Breast epithelium (tissue), 4 donors: ENCODE measurements at places on chromosomes 5 and 9. TPM values are rescaled to one million over a fixed set of nuclear protein-coding genes. Genes with fewer than 3 reads are reported as not detected.

The NSA2 gene
- 129 TPM for total RNA-seq

The NMUR2 gene
- total RNA-seq, result not detected

DNA sequence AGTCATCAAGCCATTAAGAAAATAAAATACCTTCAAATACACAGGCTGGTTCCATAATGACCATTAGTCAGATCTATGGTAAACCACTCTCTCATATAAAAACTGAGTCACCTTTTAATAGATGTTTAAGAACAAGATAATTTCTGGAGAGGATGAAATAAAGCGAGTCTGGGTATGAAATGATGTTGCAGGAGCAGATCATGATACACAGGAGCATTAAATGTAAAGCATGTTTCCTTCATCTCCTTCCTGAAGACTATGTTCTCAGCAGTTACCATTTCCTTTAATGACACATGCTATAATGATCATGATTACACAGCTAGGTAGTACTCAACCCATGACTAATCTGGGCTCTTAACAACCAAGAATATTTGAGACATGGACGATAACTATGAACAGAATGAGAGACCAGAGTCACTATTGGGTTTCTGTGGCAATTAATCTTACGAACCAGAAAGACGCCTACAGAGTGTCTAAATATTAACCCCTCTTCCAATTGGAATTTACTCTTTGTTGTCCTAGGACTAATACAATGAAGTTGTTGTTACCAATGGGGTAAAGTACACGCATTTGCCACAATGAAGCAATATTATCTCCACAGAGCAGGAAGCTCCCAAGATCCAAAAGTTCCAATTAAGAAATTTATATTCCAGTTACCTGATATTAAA, 105.6 kb downstream of the NR6A1 start:
- DNase-seq, result no peak

GRCh38 chr5:17213938-17214337, 3.5 kb upstream of the BASP1 start:
- DNase-seq, result no peak

GRCh38 chr5:160472482-160472881, 50.8 kb downstream of the PTTG1 start:
- no peak for DNase-seq

DNA sequence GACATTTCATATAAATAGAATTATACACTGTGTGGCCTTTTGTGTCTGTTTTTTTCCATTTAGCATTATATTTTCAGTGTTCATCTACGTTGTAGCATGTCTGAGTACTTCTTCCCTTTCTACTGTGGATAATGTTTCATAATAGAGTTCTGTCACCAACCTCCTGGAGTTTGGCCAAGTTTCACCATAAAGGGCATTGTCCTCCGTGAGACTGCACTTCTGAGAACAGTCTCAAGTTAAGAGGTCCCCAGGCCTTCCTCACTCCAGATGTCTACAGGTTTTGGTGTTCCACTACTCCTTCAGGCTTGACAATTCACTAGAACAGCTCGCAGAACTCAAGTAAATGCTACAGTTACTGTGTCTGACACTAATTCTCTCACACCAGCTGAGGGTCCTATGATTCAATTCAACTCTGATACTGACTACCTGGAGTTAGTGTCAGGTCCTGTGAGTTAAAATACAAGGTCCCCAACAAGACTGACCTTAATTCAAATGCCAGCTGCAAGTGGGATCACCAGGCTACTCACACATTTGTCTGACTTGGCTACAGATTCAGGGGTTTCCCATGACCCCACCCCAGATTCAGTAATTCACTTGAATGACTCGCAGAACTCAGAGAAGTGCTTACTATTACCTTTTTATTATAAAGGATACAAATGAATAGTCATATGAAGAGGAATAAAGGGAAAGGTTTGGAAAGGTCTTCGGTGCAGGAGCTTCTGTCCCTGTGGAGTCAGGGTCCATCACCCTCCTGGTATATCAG, 31.1 kb downstream of the SLC35A4 start:
- peak; percentile 54 for DNase-seq

DNA sequence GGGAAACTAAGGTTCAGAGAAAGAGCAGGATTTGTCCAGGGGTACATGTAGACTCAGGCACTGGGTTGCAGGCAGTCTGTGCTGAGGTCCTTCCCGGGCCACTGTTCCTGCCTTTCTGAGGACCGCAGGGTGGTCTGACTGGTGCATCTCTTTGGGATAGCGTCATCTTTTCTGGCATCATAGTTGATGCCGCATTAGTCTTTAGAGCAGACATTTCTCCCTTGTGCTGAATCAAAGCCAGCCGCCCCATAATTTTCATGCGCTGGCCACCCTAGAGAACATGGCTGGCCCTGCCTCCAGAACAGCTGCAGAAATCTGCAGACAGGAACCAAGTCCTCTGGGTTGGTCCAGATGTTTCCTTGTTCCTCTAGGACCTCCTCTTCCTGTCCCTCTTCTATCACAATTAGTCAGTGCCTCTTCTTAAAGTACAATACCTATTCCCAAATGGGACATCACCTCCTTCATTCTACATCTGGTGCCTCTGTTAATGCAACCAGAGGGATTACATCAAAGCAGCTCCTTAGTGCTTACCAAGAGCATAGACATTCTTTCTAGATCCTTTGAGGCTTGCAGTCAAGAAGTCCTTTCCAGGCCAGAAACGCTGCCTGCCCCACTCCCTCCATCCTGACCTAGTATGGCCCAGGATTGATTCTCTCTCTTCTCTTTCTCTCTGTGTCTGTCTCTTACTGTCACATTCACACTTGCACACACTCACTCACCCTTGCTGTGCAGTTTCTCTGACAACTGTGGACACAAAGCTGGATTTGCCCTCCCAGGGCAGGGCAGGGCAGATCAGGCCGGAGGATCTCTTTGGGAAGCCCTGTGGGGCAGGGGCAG, 42.0 kb upstream of the ORM1 start:
- no peak for DNase-seq

GRCh38 chr5:69271376-69271775, 36.7 kb downstream of the CDK7 start:
- no peak for DNase-seq

- DNase-seq, result no peak
These were observed 22.6 kb downstream of the DOCK8 start for GRCh38 chr9:237141-237857.

The PRSS3 gene
- total RNA-seq, result not detected

- DNase-seq, result no peak
These were observed 16.4 kb downstream of the RETREG1 start for GRCh38 chr5:16600397-16600796.

- DNase-seq, result no peak
These were observed 35.0 kb upstream of the PCSK5 start for GRCh38 chr9:75855509-75855908.

The DPH7 gene
- total RNA-seq, result 45.1 TPM

- no peak for DNase-seq
These were observed 55.5 kb downstream of the HABP4 start for GRCh38 chr9:96505316-96505991.

- no peak for DNase-seq
These were observed 42.9 kb downstream of the RIC1 start for GRCh38 chr9:5671711-5672353.

The ADGRD2 gene
- 2.6 TPM for total RNA-seq

GRCh38 chr5:109713453-109713852, 23.7 kb downstream of the MAN2A1 start:
- DNase-seq, result no peak

DNA sequence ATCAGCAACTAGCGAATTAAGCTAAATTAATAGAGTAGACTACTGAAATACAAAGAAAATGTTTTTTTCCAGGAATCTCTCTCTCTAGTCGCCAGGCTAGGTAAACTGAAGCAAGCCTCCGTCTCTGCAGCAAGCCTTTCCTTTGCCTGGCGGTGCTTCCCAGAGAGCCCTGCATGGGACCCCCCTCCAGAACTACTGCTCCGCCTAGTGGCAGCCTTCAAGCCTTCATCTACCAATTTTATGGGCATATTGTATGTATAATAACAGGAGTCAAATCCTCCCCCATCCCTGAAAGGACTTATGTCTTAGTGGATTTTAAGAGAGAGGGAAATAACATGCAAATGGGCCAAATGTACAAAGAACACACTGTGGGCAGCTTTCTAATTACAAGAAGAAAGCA, 241.9 kb downstream of the SAXO1 start:
- no peak for DNase-seq

DNA sequence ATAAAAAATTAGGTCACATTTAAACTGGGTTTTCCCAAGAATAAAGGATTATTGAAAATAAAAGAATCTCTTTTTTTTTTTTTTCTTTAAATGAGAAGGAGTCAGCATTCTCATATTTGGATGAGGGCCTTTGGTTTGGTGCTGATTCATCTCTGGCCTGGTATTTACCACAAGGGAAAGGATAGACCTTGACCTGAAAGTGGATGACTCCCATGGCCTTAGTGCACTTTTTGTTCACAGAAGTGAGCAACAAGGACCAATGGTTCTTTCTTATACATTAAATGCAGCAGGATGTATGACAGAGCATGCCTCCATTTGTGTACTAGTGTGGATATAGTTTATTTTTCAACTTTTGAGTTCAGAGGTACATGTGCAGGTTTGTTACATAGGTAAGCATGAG, 6.9 kb downstream of the YTHDC2 start:
- DNase-seq, result no peak
